Ammon's horn (tissue), 1 donor: ENCODE measurements at places on chromosomes 12 and 14.
A peak's percentile ranks its signal among the peaks of the same experiment; 100 is the strongest.

- DNase-seq, result no peak
Measured at GRCh38 chr12:76942267-76942666, 63.4 kb upstream of the CSRP2 start.

DNA sequence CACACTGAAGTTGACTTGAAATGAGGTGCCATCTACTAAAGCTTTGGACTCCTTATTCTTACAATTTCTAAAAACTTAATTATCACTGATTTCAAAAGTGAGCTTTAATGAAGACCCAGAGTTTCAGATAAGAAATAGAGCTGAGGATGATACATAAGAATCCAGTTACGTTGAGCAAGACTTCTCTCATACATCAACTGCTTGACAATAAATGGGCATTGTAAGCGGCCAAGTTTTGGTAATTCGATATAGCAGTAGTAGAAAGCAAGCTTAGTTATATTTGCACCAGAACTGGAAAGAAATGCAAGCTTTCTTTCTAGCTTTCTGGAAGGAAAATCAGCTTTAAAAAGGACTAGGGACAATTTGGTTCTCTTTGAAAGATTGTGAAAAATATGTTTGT, 1359.6 kb downstream of the FSCB start:
- no peak for DNase-seq

DNA sequence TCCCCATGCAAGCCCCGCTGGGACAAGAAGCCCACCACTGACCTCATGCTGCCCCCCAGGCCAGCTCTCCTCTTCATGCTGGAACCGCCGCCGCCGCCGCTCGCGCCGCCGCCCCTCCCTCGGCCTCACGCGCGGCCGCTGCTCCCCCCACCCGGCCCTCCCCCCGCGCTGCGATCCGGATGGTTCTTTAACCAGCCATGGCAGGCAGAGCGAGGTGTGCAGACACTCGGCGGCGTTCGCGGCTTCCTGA, at the start of gene DCAF5:
Gene DCAF5 (minus strand): TSS at position 218 of the 250 bp plus-strand sequence. CDS start 141 bp downstream, at position 77.
- no peak for DNase-seq

GRCh38 chr14:77094672-77095284, 3.3 kb upstream of the CIPC start:
- peak; percentile 90 for DNase-seq

DNA sequence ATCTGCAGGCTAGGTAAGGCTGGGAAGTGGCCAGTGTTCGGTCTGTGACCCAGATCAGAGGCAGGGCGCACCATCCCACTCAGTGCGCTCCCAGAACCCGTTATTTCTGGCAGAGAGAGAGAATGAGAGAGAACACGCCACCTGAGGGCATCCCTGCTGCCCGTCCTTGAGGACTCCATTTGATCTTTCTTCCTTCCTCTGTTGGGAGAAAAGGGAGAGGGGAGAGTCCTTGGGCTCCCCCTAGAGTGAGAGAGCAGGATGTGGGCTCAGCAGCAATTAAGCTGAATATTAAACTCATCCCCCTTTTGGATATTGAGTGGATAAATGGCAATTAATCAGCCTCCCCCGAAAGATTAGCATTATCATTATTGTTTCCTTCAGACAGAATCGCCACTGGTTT, 70.6 kb downstream of the IFT43 start:
- no peak for DNase-seq

GRCh38 chr14:85516239-85517113, 13.5 kb upstream of the FLRT2 start:
- DNase-seq, result no peak

DNA sequence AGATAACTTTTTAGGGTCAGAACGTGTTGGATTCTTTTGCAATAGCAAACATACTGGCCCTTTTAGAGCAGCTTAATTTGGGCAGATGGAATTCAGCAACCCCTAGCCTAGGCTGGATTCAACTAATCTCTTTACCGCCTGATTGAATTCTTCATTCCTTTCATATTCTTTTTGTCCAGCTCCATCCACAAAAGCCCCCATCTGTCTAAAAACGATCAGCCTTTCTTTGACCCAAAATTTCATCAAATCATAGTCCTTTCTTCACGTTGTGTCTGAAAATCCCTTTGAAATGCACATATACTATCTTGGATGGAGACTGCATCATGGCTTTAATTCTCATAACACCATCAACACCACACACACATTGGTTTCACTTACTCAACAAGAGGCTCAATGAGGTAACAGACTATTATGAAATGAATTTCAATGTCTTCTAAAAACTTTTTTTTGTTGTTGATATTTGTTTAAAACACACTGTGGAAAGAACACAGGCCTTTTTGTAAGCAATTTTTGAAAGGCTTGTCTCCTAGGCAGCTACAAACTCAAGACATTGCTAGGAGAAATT, 128.0 kb upstream of the EEA1 start:
- no peak for DNase-seq

- peak; percentile 80 for DNase-seq
Measured at GRCh38 chr14:58107947-58108552, 44.0 kb downstream of the ARMH4 start.

DNA sequence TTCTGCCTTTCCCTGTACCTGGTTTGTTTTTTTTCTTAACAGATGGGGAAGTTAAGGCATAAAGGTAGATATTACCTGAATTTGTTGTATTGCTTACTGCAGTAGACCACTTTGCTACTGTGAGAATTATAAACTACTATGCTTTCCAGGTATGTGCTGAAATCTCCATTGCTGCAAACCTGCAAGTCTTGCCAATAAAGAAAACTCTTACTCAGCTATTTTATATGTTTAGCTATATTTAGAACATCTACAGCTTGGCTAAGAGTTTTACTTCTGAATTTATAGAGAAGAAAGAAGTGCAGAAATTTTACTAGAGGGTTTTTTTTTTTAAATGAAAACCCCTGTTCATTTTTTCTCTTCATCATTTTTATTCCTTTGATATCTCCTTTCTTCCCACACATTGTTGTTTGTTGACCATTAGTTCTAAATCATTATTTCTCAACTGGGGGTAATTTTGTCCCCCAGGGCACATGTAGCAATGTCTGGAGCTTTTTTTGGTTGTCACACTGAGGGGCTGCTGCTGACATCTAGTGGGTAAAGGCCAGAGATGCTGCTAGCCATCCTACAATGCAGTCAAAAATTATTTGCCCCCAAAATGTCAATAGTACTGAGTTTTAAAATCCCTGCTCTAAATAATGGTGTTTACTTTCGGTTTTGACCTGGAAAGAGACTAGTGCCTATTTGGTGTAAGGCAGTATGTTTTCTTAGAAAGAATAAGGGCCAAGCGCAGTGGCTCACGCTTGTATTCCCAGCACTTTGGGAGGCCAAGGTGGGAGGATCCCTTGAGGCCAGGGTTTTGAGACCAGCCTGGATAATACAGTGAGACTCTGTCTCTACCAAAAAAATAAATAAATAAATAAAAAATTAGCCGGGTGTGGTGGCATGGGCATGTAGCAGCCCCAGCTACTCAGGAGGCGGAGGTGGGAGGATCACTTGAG, 48.6 kb downstream of the PCNX1 start:
- peak; percentile 34 for DNase-seq

- DNase-seq, result peak; percentile 19
Measured at GRCh38 chr12:10617863-10618262, 4.5 kb upstream of the MAGOHB start.

DNA sequence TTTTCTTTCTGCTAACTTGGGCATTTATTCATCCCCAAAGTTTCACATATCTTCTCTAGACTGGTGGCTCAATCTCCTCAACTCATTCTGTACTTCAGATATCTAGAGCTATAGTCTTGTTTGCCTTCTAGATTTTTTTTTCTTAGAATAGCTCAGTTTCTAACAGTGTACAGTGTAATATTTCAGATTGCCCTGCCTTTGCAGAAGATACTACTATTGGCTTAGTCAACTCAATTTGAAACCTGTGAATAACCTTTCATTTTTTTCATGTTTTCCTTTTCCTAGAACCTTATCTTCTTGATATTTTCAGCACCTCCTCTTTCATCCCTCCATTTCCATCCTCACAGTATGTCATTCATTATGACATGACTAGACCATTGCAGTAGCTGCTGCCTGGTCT, 69.6 kb downstream of the OTOGL start:
- DNase-seq, result no peak

- peak; percentile 76 for DNase-seq
Measured at GRCh38 chr14:68363843-68364767, 428.8 kb downstream of the ZFP36L1 start.

DNA sequence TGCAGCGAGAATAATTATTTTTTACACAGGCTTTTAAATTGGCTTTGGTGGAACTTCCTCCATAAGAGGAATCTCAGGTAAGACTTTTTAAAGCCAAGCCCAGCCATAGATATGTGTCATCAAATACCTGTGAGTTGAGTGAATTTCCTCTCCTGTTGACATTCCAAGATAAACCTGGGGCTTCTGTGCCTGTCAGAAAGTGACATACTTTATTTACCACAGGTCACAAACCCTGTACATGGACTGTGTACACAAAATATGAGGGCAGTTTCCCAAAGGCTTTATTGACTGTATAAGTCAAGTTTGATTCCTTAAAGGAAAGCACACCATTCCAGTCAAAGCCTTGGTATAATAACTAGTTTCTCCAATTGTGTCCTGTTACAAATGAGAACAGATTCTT, 25.9 kb upstream of the SRSF5 start:
- no peak for DNase-seq

- no peak for DNase-seq
Measured at GRCh38 chr12:45912774-45913173, 77.6 kb downstream of the SCAF11 start.

- no peak for DNase-seq
Measured at GRCh38 chr14:36998686-36999085, 173.7 kb downstream of the SLC25A21 start.

- DNase-seq, result peak; percentile 83
Measured at GRCh38 chr12:113244047-113244460, 22.8 kb downstream of the TPCN1 start.

DNA sequence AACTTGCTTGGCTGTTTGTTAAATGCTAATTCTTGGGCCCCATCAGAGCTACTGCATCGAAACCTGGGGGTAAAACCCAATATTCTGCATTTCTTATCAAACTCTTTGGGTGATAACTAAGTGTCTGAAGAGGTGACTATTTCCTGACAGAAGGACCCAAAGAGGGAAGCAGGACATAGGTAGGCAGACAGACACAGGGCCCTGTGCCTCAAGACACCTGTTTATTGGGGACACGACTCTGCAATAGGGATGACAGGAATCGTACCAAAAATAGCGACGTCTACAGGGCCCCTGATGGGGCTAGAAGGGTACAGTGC, 8.6 kb downstream of the ZNF219 start:
- DNase-seq, result no peak

- DNase-seq, result no peak
Measured at GRCh38 chr12:21786041-21786531, 11.6 kb upstream of the KCNJ8 start.

- no peak for DNase-seq
Measured at GRCh38 chr14:88493392-88494185, 61.2 kb downstream of the PTPN21 start.

GRCh38 chr12:9702255-9702654, 30.6 kb downstream of the CLECL1 start:
- no peak for DNase-seq

DNA sequence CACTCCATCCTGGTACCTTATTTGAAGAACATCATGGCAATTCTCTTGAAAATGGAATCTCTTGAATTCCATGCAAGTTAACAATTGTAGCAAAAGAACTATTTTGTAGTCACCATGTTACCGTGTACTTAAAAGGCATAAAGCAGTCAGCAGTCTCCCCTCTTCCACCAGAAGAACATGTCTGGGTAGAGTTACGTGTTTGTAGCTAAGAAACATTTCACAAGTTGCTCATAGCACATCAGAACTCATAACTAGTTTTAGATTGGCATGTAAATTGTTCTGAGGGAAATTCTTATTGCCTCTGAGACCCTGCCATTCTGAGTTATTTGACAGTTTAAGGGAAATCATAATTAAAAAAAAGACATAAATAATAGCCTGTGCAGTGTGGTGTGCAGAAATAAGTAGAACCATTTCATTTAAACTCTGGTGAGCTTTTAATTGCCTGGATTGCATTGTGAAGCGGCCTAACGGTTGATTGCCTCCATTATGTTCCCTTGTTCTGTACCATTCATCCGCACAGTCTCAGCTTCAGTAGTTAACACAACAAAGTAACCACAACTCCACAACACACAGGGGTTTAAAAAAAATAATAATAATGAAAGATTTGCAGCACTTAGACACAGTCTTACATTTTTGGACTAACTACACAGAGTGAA, 2.6 kb downstream of the LMO3 start:
- peak; percentile 67 for DNase-seq

- no peak for DNase-seq
Measured at GRCh38 chr12:68614105-68614679, 3.5 kb downstream of the RAP1B start.

GRCh38 chr12:129753586-129753985, 150.2 kb downstream of the TMEM132D start:
- no peak for DNase-seq

DNA sequence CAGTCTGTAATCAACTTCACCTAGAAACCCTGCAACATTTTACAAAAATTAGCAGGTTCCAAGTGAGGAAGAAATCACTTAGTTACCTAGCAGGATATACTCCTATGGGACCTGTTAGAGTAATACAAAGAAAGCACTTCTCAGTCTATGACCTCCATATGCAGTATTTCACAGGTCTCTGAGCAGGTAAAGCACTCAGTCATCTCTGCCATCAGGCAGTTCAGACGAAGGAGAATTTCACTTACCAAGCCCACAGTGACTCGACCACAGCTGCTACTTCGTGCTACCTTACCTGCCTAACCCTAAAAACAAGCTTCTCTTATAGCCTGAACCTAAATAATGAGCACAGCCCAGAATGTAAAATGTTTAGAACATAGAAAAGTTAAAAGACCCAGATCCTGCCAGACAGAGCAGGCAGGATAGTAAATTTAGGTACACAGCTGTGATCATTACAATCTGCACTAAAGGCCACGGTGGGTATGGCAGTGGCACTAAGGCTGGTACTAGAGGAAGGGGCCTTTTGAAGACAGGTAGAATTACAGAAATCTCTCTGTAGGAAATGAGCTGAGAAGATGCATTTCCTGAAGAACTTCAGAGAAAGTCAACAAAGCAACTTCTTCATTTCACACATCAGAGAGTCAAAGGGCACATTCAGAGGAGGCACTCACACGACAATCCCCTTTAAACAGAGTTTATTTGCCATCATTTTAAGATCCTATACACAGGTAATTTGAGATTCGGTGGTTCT, 35.7 kb downstream of the DCAF5 start:
- DNase-seq, result no peak

DNA sequence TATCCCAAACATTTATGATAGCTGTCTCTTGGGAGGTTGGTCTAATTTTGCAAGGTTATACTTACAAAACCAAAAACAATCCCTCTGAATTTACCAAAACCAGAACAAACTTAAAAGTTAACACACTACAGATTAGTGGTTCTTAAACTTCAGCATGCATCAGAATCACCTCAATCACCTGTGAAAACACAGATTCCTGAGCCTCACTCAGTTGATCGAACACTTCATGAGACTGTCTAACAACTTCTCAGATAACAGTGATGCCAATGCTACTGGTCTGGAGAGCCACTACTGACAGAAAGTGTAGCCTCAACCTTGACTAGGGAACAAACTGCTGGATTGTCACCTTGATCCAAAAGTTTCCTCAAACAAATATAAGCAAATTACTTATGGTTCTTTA, 44.2 kb downstream of the ATP2B1 start:
- DNase-seq, result no peak
